ENCODE measurements at places on chromosomes 6 and 20.

- no peak for DNase-seq
Measured at GRCh38 chr6:129801909-129802308, 59.2 kb downstream of the TMEM244 start.

- peak; percentile 84 for DNase-seq
Measured at GRCh38 chr6:136989571-136990241, 55.1 kb downstream of the IL20RA start.

- DNase-seq = no peak
Measured at GRCh38 chr6:101918471-101918870, 525.0 kb downstream of the GRIK2 start.

DNA sequence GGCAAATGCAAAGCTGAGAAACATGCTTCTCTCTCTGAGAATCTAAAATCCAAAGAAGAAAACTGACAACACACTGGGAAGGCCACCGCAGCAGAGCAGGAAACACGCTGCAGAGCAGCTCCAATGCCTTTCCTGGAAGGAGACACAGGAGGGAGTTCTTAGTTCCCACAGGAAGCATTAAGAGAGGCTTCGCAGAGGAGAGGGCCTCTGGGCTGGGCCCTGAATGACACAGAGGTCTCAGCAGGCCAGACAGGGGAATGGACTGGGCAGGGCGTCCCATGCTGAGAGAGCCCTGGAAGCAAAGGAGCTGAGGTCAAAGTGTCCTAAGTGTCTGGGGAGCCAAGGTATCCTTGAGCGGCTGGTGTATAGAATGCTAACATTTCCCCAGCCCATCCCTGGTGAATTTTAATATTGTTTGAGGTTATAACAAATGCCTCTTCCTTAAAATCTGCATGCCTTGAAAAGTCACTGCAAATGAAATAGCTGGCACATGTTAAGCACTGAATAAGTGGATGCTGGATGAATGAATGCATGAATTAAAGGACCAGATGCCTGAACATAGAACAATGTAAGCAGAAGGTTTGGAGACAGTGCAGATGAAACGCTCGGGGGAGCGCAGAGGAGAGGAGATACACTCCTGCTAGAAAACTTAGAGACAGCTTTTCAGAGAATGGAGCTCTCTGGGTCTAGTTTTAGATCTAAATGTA lies 110.0 kb upstream of the SYNDIG1 start:
- no peak for DNase-seq

GRCh38 chr6:141587482-141588266 lies 545.1 kb upstream of the GJE1 start:
- DNase-seq = no peak

DNA sequence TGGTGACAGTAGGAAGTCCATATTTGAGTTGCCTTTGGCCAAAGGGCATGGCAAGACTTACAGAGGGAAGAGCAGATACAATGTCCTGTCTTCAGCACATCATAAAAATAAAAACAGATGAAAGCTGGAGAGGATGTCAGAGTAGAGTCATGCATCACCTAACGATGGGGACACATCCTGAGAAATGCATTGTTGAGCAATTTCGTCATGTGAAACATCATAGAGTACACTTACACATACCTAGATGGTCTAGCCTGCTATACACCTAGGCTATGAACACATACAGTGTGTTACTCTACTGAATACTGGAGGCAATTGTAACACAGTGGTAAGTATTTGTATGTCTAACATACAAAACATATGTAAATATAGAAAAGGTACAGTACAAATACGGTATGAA lies 75.6 kb downstream of the VEGFA start:
- no peak for DNase-seq

DNA sequence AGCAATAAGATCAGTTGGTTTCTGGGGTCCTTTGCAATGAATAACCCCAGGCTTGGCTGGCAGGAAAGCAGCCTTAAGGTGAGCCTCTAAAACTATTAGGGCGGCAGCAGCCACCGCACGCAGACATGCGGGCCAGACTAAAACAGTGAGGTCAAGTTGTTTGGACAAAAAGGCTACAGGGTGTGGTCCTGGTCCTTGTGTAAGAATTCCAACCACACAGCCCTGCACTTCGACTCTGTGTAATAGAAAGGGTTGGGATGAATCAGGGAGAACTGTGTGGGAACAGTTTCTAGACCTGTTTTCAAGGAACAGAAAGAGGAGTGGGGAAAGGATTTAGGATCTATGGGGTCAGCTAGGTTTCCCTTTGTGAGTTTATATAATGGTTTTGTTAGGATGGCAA lies 237.6 kb downstream of the SMOC2 start:
- DNase-seq = no peak

DNA sequence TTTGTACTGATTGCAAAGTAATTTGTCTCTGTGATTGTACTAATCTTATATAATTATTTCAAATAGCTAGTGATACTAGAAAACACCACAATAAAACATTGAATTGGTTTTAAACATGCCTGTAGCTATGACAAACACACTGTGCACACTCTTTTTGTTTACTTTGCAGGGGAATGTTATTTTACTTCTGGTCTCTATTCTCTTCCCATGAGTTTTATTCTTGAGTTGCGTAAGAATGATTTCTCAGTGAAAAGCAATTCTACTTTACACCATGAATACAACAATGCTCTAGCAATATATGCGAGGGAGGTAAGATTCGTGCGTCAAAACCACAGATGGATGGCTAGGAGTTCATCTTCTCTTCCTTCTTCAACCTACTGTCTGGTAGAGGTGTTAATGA lies 68.4 kb upstream of the PHACTR1 start:
- no peak for DNase-seq

GRCh38 chr6:17492350-17492749 lies 99.0 kb downstream of the CAP2 start:
- no peak for DNase-seq

DNA sequence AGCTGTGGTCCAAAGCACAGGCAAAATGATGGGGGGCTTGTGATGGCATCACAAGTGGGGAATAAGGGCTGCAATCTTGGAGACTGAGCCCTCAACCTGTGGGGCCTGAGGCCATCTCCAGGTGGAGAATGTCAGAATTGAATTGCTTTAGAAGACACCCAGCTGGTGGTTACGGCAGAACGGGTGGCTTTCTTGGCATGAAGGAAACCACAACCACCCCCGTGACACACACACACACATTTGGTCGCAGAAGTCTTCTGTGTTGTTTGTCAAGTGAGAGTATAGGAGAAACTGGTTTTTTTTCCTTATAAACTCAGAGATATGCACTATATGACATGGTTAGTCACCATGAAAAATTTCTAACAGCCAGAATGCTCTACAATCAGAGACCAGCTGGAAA lies 139.5 kb upstream of the CDH4 start:
- no peak for DNase-seq

- DNase-seq = no peak
Measured at GRCh38 chr6:136323431-136324112, 33.9 kb upstream of the BCLAF1 start.

DNA sequence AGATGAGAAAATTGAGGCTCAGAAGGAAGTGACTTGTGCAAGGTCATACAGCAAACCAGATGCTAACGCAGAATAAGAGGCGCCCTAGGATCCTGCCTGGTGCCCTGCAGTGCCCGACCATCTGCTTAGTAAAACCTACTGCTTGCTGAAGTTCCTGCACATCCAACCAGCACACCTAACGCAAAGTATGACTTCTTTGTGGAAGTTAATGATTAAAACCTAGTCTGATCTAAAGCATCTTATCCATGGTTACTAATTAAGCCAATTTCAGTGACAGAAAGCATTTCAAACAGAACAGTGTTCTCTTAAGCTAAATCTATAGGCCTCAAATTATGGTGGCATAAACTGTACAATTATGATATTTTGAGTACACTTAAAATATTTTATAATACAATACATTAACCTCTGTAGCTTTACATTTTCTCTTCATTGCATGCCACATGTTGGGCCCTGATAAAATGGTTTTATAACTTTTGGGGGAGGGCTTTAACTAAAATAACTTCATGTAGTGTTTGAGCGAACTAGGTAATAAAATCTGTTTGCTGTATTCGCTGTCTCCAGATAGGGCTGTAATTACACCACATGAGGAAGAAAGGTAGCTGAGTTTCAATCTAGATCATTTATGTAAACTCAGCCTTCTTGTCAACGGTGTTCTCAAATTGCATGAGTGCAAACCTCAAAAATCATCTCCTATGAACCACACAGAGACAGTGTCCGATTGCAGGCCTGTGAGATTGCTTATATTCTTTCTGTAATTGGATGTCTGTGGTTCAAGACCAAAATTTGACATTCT lies 37.5 kb upstream of the BEND3 start:
- DNase-seq = no peak

GRCh38 chr6:106390088-106390487 lies 29.6 kb downstream of the CRYBG1 start:
- DNase-seq = no peak
